EL (cell line): ENCODE measurements at places on chromosomes 11 and 22.

DNA sequence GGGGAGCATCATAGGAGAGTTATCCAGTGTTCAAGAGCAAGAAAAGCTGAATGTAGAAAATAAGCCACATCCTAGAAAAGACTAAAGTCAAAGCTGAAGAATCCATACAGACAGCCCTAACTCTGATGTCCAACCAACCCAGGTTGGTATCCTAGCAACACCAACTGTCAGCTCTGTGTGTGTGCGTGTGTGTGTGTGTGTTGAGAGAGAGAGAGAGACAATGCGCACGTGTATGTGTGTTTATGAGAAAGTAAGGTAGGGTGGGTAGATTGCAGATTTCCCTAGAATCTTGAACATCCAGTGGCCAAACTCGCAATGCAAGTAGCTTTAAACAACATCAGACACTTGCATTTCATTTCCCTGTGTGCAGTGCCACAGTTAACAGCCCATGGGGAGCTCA, 274.9 kb downstream of the FAM181B start:
- no peak for DNase-seq

- DNase-seq = no peak
Measured at GRCh38 chr11:11419747-11420146, 66.7 kb upstream of the CSNK2A3 start.

DNA sequence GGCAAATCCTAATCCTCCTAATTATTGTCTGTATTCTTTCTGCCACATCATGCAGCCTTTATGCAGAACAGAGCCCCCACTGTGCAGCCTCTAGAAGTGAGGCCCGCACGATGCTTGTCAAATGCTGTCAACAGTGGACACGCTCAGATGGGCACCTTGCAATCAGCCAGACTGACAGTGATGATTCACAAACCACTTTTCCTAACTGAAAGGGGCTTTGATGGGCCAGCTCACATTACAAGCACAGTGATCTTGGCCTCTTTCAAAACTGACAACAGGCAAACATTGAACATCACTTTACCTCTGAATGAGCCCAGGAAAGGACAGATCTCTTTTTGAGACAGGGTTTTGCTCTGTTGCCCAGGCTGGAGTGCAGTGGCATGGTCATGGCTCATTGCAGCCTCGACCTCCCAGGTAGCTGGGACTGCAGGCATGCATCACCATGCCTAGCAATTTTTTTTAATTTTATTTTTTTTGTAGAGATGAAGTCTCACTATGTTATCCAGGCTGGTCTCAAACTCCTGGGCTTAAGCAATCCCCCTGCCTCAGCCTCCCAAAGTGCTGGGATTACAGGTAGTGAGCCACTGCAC, 18.0 kb upstream of the E2F8 start:
- no peak for DNase-seq

- no peak for DNase-seq
Measured at GRCh38 chr11:65357856-65358356, 3.4 kb downstream of the TIGD3 start.

GRCh38 chr11:114153224-114153623, 93.7 kb downstream of the ZBTB16 start:
- DNase-seq = no peak

GRCh38 chr22:27045103-27045947, 387.9 kb downstream of the MIAT start:
- peak; percentile 70 for DNase-seq

GRCh38 chr11:84430661-84431060, 1144.5 kb upstream of the CCDC90B start:
- no peak for DNase-seq

DNA sequence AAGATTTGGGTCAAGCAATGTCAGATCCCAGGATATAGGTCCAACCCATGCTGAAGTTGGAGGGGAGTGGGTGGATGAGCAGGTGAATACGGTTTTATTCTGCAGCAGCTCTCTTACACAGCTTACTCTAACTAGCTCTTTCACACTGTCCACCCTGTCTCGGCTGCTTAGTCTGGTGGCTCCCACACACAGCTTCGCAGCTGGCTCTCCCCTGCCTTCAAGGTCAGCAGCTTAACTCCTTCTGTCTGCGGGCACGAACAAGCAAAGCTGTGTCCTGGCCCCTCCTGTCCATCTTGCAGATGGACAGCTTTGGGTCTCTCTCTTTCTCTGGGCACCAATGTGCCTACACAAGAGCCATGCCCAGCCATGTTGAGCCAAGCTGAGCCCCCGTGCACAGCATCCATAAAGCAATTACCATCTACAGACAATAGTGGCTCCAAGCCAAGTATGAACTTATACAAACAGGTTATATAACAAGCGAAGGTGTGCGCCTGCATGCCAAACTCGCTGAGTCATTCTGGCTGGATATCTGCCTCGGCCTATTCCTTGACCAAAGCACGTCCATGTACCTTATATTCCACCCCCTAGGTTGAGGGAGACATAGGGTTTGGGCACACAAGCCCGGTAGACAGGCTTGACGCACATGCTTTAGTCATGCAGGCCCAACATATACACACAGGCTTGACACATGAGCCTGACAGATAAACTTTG, 1307.8 kb upstream of the RAG2 start:
- DNase-seq = no peak

DNA sequence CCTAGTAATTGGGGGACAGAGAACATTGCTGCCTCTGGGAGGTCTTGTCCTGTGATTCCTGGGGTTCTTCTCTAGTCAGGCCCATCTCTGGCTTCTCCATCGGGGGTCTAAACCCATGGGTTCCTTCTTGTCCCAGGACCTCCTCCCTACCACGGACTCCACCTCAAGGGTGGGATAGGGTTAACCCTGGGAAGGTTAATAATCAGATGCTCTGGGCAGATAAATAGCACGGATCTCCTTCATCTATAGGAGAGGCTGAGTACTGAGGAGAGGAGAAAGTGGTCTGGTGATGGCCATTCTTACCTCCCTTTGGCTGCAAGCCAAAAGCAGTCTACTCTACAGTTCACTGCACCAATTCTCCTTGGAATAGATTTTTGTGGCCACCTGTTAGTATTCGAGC, 10.5 kb downstream of the HEPHL1 start:
- DNase-seq = no peak

GRCh38 chr11:128904656-128905344, 13.6 kb downstream of the KCNJ5 start:
- DNase-seq = peak; percentile 19

DNA sequence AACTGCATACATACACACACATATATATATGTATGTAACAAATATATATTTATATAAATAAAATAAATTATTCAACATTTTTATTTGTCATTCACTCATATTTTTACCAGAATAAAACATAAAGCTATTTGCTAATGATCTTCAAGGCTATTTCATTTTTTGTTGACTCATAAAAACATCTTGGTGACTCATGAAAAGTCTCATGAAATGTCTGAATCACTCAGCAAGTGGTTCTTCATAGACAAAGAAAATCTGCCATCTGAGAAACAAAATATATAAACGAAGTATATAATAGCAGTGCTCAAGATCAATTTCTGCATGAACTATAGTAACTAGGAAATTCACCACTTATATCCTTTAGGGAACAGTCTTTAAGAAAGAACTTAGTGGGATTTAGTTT, 764.8 kb upstream of the FAT3 start:
- no peak for DNase-seq

DNA sequence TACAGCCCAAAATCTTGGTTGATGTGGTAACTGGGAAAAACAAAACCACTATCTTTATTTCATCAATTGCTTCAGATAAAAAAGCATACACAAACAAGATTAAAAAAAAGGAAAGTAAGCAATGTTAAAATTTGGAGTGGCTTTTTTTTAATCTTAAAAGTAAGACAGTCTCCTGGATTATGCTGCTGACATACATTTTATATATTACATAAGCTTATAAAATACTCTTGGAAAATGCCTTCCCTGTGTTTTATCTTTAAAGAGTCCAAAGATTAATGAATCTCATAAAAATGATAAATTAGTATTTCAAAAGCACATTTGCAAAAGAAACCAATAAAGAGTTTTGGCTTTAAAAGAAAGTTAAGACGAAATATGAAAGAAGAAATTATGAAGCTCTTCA, 132.7 kb downstream of the DLG2 start:
- no peak for DNase-seq

DNA sequence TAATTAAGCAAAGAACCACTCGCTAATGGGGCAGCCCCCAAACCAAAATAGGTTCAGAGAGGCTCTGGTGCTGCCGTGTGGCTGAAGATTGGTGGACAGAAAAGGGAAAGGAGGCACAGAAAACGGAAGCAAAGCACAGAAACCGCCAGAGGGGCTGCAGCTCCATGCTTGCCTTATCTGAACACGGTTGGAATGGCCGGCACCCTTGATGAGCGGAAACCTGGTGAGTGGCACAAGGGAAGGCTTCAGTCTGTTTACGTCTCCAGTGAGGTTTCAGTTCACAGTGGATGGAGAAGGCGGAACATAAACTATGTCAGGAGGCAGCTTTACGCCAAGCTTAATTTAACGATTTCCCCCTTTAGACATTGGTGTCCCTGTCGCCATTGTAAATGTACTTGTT, 5.2 kb upstream of the PRR33 start:
- no peak for DNase-seq

DNA sequence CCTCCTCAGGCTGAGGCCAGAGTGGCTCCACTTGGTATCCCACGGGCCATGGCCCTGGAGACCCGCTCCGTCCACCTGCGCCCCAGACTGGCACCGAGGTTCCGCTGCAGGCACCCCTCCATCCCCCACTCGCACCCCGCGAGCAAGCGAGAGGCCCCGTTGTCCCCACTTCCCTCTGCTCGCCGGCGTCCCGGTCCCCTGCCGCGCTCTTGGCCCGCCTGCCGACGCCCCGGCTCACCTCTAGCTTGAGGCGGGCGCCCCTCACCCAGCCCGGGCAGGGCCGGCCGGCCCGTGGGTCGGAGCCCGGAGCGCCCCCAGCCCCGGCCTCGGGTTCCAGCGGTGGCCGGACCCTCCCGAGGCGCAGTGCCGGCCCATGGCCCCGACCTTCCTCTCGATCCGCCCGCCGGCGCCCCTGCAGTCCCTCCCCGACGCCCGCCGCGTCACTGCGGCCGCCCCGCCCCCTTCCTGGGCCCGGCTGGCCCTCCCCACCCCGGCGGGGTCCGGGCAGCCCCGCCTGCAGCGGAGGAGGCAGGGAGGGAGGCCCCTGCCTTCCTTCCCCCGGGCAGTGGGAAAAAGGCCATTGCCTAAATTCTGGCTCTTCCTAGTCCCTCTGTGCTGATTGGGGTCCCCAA, at the start of gene PITPNM1:
TSS of gene PITPNM1 (minus strand) at position 414 of the 632 bp plus-strand sequence. CDS start 1,183 bp downstream, outside the sequence.
- DNase-seq = peak; percentile 72

DNA sequence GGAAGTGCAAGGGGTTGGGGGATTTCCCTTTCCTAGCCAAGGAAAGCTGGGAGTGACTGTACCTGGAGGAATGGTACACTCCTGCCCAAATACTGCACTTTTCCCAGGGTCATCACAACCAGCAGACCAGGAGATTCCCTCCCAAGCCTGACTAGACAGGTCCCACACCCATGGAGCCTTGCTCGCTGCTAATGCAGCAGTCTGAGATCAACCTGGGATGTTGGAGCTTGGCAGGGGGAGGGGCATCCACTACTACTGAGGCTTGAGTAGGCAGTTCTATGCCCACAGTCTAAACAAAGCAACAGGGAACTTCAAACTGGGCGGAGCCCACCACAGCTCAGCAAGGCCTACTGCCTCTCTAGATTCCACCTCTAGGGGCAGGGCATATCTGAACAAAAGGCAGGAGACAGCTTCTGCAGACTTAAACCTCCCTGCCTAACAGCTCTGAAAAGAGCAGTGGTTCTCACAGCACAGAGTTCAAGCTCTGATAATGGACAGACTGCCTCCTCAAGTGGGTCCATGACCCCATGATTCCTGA, 58.5 kb downstream of the SLC22A9 start:
- no peak for DNase-seq

DNA sequence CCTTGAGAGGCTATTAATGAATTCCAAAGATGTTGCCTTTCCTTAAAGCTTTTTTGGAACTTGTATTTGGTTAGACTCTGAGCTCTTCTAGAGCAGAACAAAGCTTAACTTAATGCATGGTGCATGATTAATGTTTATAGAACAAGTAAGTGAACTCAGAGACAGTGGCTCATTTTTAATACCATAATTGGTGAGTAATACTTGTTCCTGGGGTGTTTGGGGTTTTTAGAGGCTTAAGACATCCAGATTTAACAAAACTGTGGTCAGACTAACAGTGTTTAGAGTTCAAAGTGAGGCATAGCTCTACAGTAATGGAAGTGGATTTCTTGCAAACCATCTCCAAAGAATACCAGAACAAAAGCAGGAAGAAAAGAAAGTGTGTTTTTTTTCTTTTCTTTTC, 73.7 kb upstream of the CTSC start:
- peak; percentile 67 for DNase-seq

DNA sequence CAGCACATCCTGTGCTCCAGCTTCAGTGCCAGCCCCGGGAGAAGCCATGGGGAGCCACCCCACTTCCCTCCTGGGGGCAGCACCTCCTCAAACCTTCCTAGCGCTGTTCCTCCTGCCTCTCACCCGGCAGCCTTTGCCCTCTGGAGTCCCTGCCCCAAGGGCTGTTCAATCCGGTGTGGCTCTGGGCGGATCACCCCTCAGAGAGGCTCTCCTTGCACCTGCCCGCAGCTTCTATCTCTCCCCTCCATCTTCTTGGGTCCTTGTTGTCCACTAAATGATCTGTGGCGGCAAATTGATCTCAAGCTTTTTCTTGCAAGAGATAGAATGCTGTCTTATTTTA, 18.1 kb upstream of the CDKN1C start:
- no peak for DNase-seq

GRCh38 chr22:43292630-43293018, 50.5 kb downstream of the SCUBE1 start:
- no peak for DNase-seq

DNA sequence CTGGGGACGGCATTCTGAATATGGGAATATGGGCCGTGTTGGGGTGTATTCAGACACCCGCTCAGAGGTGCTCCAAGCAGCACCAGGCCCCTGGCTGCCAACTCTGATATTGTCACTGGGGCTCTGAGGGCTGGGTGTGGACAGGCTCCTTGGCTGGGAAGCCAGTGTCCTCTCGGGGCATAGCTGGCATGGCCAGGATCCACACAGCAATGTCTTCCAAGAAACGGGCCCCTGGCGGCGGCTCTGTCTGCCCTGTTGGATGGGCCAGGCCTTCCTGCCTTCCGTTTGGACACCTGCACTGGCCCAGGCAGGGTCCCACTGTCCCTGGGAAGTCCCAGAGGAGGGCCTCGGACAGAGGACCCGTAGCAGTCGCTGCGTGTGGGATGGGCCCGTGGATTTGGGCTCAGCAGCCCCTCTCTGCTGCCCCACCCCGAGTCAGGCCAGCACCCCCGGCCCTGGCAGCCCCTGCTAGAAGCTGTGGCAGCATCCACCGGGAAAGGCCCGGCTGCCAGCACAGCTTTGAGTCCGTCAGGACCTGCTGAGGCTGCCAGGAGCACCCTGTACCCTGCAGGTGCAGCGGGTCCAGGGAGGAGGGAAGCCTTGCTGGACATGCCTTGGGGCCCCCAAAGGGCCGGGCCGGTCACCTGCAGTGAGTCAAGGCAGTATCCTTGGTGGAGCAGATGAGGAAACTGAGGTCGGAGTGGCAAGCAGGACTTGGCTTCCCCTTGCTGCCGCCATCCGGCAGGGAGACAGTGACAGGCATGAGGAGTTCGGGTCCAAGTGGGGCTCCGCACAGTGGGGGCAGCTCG, 4.1 kb downstream of the PANX2 start:
- DNase-seq = no peak
